Amniotic stem cell (primary cell): ENCODE measurements at places on chromosomes 7 and 10.

DNA sequence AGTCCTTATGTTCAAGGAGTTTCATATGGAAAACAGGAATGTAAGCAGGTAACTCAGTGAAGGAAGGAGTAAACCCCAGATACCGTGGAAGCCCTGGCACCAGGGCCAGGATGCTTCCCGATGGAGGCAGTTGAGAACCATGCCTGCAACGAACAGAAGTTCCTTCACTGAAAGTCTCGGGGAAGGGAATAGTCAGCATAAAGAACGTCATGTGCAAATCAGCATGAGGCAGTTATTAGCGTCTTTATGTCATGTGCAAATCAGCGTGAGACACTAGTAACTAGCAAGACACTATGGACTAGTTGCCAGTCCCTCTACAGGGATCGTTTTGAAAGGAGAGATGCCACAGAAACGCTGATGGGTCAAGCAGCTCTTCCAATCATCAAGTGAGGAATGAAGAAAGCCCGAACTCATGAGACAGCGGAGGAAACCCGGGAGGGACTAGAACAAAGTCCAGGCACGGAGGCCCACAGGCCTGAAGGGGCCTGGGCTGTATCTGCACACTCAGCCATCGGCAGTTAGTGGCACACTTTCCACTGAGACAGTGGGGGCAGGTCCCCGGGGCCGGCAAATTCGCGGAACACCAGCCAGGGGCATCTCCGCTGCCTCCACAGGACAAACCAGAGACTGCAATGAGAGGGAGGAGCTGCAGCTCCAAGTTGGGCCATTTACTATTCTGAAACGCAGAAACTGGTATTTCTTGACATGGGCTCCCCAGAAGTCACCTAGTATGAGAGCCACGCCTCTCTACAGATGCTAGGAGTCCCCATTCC, 109.6 kb downstream of the SFMBT2 start:
- no peak for DNase-seq

GRCh38 chr10:92923416-92923815, 75.1 kb downstream of the EXOC6 start:
- DNase-seq = no peak

DNA sequence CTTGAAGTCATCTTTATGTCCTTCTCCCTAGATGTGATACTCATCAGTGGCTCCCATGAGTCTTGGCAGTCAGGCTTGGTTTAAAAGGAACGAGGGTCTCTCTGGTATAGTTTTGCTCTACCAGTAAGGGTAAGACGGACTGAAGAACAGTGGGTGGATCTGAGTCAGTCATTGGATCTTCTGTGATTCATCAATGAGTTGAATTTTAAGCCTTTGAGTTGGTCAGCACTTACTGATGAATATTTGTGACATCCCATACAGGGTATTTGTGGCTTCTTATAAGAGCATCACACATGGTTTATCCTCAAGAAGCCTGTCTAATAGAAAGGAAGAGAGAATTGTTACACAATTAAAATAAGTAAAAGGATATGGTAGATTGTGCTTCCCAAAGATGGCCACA, 87.3 kb upstream of the NAMPT start:
- no peak for DNase-seq

- no peak for DNase-seq
Observed at GRCh38 chr7:12397671-12398070, 6.0 kb downstream of the VWDE start.

DNA sequence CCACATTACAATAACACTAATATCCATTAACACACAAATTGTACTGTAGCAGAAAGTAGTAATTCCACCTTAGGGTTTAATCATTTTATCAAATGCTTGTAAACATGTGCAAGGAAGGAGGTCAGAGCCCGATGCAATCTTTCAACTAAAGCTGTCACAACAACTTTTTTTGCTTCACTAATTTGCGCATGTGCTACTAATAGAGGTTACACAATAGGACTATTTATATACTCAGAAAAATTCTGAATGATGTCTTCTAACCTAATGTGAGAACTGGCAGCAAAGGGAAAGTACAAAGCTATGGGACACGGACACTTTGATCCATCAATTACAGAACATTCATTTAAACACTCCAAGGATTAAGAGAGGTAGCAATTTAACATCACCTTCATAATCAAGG, 244.4 kb downstream of the CHCHD3 start:
- DNase-seq = no peak
